Stimulated activated CD8-positive, alpha-beta memory T cell treated with anti-CD3 and anti-CD28 coated beads, Interleukin-7, amount 100 ng/mL, for 4 hours (primary cell): ENCODE measurements at places on chromosomes 4 and X.

DNA sequence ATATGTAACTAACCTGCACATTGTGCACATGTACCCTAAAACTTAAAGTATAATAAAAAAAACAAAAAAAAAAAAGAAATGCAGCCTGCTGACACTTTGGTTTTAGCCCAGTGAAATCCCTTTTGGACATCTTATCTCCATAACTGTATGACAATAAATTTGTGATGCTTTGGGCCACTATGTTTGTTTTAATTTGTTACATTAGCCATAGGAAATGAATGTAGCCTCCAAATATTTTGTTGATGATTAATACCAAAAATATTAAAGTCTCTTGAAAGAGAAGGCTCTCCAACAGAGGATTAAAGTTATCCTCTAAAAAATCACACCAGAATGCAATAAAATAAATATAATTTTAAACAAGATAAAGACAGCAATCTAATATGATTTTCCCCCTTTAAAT, 852.7 kb upstream of the SLIT2 start:
- DNase-seq = no peak

- no peak for DNase-seq
Measured at GRCh38 chr4:80011636-80012236, 61.3 kb downstream of the ANTXR2 start.

- no peak for DNase-seq
Measured at GRCh38 chr4:175435381-175435783, 376.7 kb downstream of the GPM6A start.

DNA sequence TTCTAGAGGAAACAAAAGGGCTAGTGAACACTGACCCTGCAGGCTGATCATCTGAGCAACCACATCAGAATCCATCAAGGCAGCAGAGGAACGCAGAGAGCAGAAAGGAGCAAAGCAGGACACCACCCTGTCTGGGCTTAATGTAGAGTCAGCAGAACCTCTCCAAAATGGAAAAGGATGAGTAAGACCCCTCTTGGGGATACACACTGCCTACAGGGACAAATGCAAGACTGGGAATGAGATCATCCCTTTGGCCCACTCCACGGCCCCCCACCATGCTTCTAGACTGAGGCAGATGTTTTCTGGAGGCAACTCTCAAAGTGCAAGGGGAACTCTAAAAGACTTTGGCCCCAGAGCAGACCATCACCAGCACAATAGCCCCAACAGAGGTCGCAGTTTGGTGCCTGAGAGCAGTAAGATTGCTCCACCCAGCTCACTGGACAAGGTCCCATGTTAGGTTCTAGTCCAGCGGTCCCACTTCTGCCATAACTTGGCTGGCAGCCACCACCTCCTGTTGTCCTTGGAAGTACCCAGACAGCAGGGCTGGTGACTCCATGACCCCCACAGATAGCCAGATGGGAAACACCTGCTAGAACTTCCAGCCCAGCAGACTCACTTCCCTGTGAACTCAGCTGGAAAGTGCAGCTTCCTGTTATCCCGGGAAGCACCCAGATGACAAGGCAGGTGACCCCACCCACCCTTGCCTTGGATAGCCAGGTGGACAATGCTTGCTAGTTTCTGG, 372.7 kb downstream of the INPP4B start:
- DNase-seq = no peak

- no peak for DNase-seq
Measured at GRCh38 chr4:33467291-33467690, 2747.1 kb downstream of the PCDH7 start.
